ENCODE measurements at places on chromosomes 12 and 14.

DNA sequence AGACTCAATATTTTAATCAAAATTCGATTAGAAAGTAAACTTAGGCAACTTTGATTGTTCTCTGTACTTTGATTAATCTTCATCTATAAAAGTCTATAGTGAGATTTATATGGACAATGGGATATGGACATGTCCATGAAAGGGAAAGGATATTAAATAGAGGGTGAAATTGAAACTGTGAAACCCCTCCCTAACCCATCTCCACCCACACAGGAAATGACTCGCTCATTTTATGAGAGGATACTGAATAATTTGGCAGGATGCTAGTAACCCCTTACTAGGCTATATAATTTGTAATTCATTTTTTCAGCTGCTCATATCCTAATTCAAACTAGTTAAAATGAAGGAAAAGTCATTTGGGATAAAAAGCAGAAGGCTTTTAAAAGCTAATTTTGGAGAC is 328.0 kb upstream of the ATP2B1 start:
- no peak for DNase-seq

DNA sequence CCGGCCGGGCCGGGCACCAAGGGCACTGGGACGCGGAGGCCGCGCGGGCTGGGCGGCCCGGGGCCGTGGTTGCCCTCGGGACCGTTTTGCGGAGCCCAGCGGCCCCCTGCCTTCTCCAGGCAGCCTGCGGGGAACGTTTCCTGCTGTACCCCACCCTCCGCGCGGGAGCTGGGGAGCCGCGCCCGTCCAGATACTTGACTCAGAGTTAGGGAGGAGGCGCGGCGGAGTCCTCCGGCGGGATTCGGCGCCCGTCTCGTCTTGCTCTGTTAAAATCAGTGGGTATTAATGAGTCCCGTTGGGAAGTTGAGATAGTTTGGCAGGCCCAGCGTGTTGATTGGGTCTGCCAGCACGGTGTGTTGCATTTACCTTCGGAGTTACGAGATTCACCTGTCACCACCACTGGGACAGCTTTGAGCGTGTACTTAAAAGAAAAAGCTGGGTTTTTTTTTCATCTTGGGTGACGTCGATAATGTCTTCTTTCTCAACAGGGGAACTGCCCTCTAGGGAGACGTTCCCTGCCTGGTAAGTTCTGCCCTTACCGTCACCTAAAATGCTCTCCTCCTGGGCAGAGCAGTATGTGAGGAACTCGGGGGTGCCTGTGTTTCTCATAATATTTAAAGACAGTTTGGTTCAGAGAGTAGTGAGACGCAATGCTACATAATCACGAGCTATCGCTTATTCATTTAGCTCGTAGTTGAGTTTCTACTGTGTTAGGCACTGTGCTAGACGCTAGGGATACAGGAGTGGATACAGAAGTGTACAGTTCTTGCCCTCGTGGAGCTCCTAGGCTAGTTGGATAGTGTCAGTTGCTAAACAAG is 596 bp downstream of the DLST start:
- no peak for DNase-seq

DNA sequence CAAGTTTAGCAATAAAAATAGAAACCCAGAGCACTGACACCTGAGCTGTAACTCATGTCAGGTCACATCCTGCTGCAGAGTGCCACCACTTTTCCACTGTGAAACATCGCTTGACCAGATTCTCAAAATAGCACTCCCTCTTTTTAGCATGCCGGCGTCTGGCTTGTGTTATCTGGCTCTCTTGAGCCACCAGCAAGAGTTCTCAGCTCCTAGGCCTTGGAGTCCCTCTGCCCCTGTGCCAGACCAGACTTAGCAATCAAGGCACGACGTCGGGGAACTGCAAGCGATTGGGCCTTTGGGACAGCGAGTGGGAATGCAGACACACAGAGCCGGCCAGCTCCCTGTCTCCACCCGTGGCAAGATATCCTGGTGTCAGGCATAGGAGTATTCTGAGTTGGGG is 52.5 kb downstream of the SPIC start:
- no peak for DNase-seq

- no peak for DNase-seq
Measured at GRCh38 chr12:127984386-127985055, 282.4 kb upstream of the TMEM132C start.

- no peak for DNase-seq
Measured at GRCh38 chr12:121314431-121314830, 17.9 kb upstream of the CAMKK2 start.

- DNase-seq, result no peak
Measured at GRCh38 chr12:114733919-114734318, 49.9 kb upstream of the TBX3 start.

- DNase-seq, result no peak
Measured at GRCh38 chr12:3922033-3922432, 48.8 kb upstream of the PARP11 start.

DNA sequence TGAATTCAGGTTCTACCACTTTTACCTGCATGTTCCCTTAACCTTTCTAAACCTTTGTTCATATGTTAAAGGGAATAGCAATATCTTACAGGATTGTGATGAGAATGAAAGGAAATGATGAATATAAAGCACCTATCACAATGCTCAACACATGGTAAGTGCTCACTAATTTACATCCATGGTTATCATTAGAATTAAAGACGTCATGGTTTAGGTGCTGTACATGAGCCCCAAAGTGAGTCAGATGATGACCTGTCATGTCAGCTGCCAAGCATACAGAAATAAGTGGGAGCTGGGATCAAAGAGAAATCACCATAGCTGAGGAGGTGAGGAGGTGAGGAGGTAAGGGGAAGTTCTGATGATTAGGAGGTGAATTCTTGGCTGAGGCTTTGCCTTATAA is 135.9 kb upstream of the ATP2B1 start:
- DNase-seq, result no peak

DNA sequence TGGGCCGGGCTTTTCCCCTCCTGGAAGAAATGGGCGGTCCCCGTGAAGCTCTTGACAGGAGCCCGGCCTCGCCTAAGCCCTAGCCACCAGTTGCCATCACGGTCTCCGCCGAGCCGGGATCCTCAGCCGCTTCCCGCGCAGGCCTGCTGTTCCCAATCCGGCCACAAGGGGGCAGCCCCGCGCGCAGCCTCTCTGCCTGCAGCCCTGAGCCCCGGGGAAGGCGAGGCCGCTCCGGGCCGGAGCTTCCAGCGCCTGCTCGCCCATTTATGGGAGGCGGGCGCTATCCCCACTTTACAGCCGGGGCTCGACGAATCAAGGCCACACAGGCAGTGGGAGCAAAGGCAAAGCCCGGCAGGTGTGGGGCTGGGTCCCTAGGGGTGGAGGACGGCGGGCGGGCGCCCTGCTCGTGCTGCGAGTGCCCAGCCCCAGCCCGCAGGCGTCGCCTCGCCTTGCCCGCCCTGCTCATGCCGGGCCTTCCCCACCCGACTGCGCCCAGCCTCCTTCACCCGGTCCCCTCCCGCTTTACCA is 61.5 kb downstream of the LGMN start:
- peak; percentile 92 for DNase-seq

- DNase-seq, result no peak
Measured at GRCh38 chr12:15956413-15957185, 45.5 kb downstream of the DERA start.

DNA sequence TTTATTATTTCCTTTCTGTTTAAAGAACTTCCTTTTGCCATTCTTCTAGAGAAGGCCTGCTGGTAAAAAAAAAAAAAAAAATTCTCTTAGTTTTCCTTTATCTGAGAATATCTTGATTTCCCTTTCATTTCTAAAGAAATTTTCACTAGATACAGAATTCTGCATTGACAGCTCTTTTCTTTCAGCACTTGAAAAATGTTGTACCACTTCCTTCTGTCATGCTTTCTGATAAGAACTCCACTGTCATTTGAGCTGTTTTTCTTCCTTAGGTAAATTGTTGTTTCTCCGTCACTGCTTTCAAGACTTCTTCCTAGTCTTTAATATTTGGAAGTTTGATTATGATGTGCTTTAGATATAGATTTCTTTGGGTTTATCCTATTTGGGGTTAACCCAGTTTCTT is 113.6 kb upstream of the BTG1 start:
- DNase-seq, result no peak

GRCh38 chr14:83101846-83102245 is 1568.2 kb upstream of the SEL1L start:
- no peak for DNase-seq

- no peak for DNase-seq
Measured at GRCh38 chr14:61326847-61327246, 5.5 kb downstream of the PRKCH start.

GRCh38 chr14:69674546-69675244 is 63.3 kb downstream of the SUSD6 start:
- no peak for DNase-seq

- peak; percentile 36 for DNase-seq
Measured at GRCh38 chr14:68622856-68623255, 170.0 kb downstream of the ZFP36L1 start.

DNA sequence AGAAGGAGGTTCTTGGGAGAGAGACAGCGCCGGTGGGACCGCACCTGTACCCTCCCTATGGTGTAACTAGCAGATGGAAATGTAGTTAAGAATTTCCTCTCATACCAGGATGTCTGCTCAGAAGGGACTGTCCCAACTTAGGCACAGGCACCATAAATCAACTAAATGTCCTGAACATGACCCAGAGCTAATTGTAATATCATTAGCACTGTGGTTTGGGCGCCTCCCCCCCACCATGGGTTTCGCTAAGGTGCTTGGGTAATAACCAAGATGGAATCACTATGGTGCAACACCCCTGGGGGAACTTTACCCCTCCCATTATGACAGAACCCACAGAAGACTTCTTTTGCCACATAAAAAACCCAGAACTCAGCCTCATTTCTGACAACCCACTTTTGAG is 15.9 kb downstream of the ZNF641 start:
- DNase-seq, result no peak

DNA sequence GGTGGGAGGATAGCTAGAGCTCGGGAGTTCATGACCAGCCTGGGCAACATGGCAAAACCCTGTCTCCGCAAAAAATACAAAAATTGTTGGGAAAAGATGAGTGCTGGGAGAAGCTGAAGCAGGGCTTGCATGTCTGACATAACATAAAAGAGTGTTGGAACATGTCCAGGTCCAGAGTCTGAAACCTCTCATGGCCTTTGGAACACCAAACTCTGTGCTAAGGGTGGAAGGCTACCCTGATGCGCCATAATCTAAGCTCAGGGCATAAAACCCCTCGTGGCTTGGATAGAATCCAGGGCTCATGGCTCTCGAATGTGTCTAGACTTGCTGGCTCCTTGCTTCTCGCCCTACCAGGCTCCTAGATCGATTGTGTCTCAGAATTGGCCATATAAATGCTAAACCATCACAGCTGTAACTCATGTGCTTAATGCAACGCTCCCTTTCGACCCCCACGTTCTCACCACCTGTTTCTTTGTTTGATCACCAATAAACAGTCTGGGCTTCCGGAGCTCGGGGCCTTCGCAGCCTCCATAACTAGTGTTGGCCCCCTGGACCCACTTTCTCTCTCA is 6.7 kb upstream of the CLEC7A start:
- no peak for DNase-seq

- DNase-seq, result no peak
Measured at GRCh38 chr12:100229036-100229635, 28.5 kb downstream of the ACTR6 start.

DNA sequence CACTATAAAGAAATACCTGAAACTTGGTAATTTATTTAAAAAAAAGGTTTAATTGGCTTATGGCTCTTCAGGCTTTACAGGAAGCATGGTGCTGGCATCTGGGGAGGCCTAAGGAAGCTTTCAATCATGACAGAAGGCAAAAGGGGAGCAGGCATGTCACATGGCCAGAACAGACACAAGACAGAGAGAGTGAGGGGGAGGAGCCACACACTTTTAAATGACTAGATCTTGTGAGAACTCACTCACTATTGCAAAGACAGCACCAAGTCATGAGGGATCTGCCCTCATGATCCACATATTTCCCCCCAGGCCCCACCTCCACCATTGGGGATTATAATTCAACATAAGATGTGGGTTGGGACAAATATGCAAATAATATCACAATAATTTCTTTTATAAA is 355.6 kb downstream of the DAD1 start:
- DNase-seq, result no peak

DNA sequence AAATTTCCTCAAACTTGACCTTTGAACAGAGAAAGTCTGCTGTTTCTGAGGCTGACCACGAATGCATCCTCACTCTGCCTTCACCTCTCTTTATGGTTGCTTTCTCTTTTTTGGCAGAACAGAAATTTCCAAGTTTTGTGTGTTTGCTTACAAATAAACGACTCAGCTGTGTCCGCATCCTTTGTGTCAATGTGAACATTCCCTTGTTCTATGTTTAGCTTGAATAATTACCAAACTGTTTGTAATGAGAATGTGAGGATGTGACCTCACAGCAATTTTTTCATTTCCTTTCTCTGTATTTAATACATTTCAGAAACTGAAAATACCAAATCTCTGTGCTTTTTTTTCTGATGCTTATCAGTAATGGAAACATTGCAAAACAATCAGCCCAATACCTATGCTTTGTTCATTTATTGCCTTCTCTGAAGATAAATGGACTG is 410.9 kb downstream of the EGLN3 start:
- no peak for DNase-seq

DNA sequence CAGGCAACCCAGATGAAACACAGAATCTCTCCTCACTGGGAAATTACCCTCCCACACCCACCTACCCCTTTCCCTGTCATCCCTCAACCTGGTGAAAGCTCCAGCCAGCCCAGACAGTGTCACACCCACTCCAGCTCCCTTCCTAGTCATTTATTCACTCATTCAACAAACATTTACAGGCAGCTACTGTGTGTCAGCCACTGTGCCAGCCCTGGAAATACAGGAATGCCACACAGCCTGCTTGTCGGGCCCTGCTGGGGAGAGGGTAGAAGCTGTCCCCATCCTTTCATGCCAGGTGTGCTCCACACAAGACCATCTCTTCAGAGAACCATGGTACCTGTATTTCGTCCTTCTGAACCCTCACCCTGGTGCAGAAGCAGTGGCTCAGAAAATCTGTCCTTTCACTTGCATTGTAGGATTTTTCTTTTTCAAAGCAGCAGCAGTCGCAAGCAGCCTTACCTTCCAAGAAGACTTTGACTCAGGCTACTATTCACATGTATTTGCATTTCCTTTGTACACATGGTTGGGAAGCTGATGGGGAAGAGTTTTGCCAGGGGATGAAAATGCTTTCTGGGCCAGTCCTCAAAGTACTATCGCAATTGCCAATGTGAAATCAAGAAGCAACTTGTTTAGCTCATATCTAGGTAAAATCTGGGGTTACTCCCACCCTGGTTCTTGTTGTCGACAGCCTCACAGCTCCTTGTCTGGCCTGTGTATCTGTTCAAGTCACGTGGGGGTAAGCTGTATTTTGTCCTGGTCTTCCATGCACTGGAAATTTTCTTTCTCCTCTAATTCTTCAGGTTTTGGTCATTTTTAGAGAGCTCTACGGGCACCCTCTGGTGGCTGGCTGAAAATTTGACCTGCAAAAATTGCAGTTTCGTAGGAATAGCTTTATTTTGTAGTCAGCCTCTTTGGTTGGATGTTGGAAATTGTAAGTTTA is 147.4 kb upstream of the EGLN3 start:
- DNase-seq, result peak; percentile 80

GRCh38 chr12:92076101-92076500 is 69.5 kb downstream of the BTG1 start:
- DNase-seq, result no peak

GRCh38 chr12:112317481-112317880 is 64.8 kb downstream of the HECTD4 start:
- no peak for DNase-seq

- no peak for DNase-seq
Measured at GRCh38 chr12:14751986-14752385, 51.3 kb downstream of the WBP11 start.
